Left hindlimb (tissue), 1 donor: ENCODE measurements at places on chromosomes 16 and 17.

GRCh38 chr17:80397686-80398085, 17.3 kb upstream of the ENDOV start:
- no peak for DNase-seq

DNA sequence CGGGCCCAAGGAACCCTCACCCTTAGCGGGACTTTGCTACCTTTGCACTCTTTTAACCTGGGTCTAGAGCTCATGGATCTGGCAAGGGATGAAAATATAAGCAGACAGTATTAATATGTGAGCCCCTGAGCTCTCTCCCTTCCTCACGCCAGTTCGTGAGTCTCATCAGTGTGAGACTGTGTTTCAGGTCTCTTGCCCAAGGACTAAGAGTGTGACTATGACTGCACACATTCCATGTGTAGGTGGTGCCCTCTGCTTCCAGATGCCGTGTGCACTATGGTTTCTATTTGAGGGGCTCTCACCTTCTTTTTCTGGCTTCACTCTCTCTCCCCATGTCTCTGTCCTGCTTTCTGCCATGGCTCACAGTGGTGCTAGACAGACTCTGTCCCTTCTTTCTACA, 40.5 kb downstream of the DHRS7B start:
- DNase-seq, result no peak

DNA sequence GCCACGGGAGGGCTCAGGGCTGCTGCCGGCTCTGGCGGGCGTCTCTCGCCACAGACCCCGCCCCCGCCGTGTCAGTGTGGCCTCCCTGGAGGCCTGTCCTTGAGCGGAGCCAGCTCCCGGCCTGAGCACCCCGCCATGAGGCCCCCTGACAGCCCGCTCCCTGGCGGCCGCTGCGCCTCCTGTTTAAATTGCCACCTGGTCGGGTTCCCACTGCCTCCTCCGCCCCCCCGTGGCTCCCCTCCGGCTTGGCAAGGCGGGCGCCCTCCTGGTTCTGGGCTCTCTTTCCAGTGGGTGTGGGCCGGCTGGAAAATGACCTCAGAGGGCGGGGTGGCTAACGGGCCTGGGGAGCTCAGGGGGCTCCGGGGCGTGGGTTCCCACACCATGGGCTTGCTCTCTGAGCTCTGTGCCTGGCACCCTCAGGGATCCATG, 42.1 kb upstream of the SSTR5 start:
- DNase-seq, result peak; percentile 79

GRCh38 chr17:64750891-64751677, 89.0 kb upstream of the SMURF2 start:
- DNase-seq, result no peak

DNA sequence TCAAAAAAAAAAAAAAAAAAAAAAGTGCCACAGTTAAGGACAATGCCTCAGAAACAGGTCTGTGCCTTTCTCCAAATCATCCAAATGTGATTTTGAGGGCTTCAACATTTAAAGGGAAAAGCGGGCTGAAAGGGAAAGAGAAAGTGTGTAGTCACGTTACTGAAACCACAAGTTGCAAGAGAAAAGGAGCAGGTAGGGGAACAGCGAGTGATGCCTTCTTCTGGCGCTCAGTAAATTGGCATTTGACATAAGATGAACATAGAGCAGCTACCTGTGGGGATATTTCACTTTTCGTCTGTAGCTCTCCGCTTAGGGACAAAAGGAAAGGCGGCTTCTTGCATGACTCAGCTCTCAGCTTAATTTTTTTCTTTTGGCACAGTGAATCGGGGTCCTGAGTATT, 11.1 kb downstream of the CMTM2 start:
- DNase-seq, result no peak

- peak; percentile 19 for DNase-seq
These were observed 112.5 kb upstream of the CHMP6 start for GRCh38 chr17:80878876-80879722.

GRCh38 chr16:3484318-3485096, 10.8 kb downstream of the C16orf90 start:
- DNase-seq, result no peak

DNA sequence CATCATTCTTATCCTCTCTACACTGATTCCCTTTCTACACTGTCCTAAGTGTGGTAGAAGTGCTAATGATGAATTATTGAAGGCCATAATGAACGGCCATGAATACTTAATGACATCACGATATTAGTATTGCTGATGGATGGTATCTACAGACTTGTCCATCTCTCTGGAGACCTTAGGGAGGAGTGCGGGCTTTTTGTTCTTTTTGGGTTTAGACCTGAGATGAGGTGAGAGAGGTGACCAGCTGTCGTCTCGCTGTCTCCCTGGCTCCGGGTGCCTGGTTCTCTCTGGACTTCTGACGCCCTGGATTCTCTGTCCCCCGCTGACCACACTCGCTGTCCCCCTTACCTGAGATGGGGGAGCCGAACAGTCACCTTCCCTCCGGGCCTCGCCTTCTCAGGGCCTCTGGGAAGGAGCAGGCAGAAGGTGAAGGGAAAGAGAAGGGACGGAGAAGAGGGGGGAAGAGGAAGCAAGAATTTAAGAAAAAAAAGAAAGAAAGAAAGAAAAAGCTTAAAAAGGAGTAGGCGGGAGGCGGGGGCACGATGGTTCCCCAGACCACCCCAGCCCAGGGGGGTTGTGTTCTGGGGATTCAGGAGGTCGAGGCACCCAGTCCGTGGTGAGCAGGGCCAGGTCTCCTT, 17.1 kb downstream of the SGCA start:
- peak; percentile 67 for DNase-seq

- DNase-seq, result no peak
These were observed 1.4 kb downstream of the NSMCE1 start for GRCh38 chr16:27267037-27267677.

GRCh38 chr17:50884439-50885311, 18.5 kb upstream of the TOB1 start:
- no peak for DNase-seq

- no peak for DNase-seq
These were observed 608 bp upstream of the COX10 start for GRCh38 chr17:14068542-14069250.

DNA sequence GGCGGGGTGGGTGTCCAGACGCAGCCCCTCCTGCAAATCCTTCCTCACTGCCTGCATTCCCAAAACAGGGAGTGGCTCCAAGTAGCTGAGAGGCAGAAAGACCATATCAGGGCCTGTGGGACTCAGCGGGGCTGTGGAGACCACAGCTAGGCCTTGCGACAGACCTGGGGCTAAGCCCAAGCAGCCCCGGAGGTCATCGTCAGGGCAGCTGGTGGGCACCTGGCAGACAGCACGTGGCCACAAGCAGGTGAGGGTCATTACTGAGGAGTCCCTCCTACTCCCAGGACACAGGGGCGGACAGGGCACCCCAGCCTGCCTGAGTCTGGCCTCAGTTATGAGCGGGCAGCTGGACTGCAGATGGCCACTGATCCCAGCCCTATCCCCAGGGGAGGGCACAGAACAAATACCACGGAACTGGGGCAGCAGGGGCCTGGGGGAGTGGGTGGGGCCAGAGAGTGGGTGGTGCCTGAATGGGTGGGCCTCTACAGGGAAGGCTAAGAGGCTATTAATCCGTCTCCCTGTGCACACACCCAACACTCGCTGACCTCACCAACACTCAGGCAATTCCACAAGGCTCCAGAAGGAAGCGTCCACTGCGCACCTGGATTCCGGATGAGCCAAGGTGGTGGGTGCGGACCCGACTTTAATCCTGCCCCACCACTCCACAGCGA, 8.5 kb downstream of the HS3ST6 start:
- DNase-seq, result no peak

GRCh38 chr17:73423159-73423715, 111.4 kb upstream of the CDC42EP4 start:
- DNase-seq, result no peak

GRCh38 chr17:83068641-83069570, 10.5 kb upstream of the METRNL start:
- peak; percentile 26 for DNase-seq

DNA sequence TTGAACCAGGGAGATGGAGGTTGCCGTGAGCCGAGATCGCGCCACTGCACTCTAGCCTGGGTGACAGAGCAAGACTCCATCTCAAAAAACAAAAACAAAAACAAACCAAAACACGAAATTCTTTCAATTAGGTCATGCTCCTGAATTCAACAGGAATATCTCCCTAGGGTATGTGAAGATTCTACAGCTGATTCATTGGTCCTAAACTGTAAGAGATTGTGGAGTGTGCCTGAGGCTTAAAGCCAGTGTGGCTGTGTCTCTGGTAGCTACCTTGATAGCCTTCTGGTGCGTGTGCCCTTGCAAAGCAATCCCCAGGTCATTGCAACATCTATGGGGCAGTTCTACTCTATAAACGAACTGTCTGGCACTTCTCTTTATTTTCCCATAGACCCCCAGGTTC, 48.4 kb downstream of the USP43 start:
- DNase-seq, result no peak
